PC-9 (cell line): ENCODE measurements at places on chromosomes 1 and 21. TPM values are rescaled to one million over a fixed set of nuclear protein-coding genes. Genes with fewer than 3 reads are reported as not detected.

DNA sequence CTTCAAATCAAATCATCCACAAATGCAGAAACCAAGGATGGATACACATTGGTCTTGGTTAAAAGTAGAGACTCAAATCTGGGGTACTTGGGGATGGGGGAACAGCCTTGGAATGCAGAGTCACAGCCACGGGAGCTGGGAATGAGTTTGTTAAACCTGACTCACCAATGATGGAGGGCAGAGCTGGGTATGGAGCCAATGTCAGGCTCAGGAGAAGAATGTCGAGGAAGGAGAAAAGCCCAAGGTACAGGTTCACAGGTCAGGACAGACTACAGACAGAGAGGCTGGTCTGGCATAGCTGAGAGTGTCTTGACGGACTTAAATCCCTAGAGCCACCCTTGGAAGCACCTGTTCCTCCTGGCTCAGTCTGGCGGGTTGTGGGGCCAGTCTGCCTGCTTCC, 237.6 kb downstream of the NTNG1 start:
- DNase-seq: no peak

Gene PINK1
- total RNA-seq: 46.5 and 48.6 TPM in 2 replicates

GRCh38 chr21:42356650-42357049, 5.9 kb upstream of the TFF2 start:
- no peak for DNase-seq

DNA sequence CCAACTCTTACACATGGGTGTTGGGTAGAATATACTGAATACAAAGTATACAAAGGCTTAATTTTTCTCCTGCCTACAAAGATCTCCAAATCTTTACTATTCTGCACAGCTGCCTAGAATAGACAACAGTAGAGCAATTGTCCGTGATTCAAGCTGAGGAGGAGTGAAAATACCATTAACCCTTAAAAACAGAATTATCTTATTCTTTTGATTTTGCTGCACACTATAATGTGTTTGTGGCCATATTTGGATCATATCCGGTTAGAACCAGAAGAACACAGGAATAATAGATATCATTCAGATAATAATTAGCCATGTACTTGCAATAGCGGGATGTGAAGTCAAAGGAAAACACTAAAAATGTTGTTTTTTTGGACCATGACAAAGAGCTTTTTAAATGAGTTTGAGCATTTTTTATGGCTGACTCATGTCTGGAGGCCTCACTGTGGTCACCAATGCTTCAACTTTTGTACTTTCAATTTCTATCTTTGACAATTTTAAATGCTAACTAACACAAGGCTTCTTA, 197.6 kb upstream of the FOXD3 start:
- DNase-seq: no peak

GRCh38 chr1:162951553-162952315, 90.8 kb upstream of the CCDC190 start:
- no peak for DNase-seq

DNA sequence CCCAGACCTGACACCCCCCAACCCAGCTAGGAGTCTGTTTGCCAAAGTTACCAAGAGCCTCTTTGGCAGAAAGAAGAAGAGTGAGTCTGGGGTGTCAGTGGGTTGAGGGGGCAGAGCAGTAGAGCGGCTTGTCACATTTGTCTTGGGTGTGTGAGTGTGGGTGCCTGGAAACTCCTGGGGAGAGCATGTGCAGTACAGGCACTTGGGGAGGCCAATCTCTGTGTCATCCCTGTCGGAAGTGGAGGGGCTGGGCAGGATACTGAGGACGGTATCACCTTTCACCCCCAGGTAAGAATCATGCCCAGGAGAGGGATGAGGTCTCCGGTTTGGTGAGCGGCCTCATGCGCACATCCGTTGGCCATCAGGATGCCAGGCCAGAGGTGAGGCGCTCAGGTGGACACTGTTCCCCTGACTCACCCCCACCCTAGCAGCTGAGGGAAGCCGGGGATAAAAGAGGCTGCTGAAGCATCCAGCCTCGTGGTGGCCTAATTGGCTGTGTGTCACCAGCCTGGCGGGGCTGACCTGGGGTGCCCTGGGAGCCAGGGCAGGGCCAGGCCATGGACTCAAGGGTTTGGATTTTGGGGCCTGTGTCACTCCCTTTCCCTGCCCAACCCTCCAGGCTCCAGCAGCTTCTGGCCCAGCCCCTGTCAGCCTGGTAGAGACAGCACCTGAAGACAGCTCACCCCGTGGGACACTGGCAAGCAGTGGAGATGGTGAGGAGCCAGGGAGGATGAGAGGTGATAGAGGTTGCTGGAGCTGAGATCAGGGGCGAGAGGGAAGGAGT, 3.3 kb downstream of the PLK3 start:
- peak; percentile 94 for DNase-seq

Gene ESPN
- total RNA-seq: 18.6 and 32.3 TPM in 2 replicates

Gene COL6A1
- total RNA-seq: 43.1 and 51.8 TPM in 2 replicates

Gene SIM2
- total RNA-seq: 17.9 and 18.5 TPM in 2 replicates

Gene HCRTR1
- not detected in 2 replicates for total RNA-seq

GRCh38 chr1:218490406-218490922, 145.3 kb downstream of the TGFB2 start:
- DNase-seq: no peak

Gene C1orf115
- total RNA-seq: 5.6 and 6.5 TPM in 2 replicates

- DNase-seq: no peak
Measured at GRCh38 chr1:171188388-171189266, 3.5 kb downstream of the FMO2 start.

DNA sequence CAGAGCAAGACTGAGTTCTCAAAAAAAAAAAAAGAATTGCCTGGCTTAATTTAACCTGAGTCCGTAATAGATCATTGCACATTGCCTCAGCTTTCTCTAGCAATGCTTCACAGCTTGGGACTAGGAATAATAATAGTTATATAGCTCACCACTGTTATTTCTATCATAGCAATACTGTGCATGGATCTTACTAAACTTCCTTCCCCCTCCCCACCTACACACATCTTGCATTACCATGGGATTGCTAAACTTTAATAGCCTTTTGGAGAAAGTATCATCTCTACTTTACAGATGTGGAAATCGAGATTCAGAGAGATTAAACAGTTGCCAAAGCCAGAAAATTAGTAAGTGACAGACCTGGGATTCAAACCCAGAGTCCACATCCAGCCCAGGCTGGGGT, 99.4 kb downstream of the ATP5PO start:
- DNase-seq: no peak

DNA sequence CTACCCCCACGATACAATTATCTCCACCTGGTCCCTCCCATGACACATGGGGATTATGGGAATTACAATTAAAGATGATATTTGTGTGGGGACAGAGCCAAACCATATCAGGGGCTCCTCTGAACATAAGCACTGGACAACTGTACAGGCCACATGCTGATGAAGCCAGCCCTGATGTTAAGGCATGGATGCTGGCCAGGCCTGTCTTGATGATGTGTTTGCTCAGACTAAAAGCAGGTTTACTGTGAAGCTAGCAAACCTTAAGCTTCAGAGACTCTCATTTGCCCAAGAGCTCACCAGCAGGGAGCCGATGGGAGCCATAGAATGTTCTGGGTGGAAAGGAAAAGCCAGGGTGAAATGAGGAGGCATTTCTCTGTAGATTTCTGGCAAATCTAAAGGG, 135.3 kb upstream of the KCNK1 start:
- no peak for DNase-seq

Gene EPS8L3
- 0.68 and 1.2 TPM in 2 replicates for total RNA-seq

DNA sequence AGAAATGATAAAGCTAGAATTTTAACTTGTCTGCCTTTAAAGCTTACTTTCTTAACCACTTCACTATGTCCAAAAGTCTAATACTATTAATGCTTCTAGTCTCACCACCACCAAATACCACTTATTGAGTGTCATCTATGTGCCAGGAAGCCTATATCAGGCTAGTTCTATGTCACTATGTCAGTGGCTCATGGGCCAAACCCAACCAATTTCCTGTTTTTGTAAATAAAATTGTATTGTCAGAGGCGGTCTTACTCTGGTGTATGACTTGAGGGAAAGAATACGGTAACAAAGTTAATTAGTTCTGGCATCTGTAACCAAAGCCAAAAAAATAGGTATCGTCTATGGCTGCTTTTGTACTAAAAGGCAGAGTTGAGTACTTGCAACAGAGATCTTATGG, 14.8 kb downstream of the F5 start:
- no peak for DNase-seq

Gene STXBP3
- total RNA-seq: 31.8 and 37.0 TPM in 2 replicates

Gene CSF3R
- total RNA-seq: not detected in 2 replicates

- no peak for DNase-seq
Measured at GRCh38 chr1:94886361-94886760, 40.5 kb downstream of the CNN3 start.

GRCh38 chr1:209691237-209691636, 13.4 kb upstream of the HSD11B1 start:
- no peak for DNase-seq

Gene CLDN17
- not detected in 2 replicates for total RNA-seq

GRCh38 chr21:39611551-39612190, 1.1 kb upstream of the B3GALT5 start:
- no peak for DNase-seq

GRCh38 chr1:55194851-55195250, 20.3 kb downstream of the USP24 start:
- DNase-seq: no peak

DNA sequence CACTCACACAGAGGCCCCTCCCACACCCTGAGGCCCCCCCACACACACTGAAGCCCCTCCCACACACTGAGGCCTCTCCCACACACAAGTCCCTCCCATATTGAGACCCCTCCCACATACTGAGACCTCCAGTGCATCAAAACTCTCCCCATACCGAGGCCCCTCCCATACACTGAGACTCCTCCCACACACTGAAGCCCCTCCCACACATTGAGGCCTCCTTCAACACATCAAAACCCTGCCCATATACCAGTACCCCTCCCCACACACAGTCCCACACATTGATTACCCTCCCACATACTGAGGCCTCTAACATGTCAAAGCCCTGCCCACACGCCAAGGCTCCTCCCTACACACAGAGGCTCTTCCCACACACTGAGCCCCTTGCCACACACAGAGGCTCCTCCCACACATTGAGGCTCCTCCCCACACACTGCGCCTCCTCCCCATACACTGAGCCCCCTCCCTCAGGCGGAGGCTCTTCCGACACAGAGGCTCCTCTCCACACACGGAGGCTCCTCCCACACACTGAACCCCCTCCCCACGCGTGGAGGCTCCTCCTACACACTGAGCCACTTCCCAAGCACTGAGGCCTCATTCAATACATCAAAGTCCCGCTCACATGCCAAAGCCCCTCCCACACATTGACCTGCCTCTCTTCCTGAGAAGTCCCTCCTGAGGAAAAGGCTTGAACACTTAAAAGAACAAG, 392.3 kb downstream of the CAMTA1 start:
- no peak for DNase-seq

Gene FCRL5
- not detected in 2 replicates for total RNA-seq

GRCh38 chr21:43939443-43940328, 72.4 kb upstream of the TRAPPC10 start:
- DNase-seq: no peak

GRCh38 chr1:58249737-58250586, 296.6 kb downstream of the OMA1 start:
- no peak for DNase-seq

Gene DMRTA2
- not detected in 2 replicates for total RNA-seq

GRCh38 chr1:234238060-234238459, 135.2 kb upstream of the COA6 start:
- DNase-seq: no peak

Gene PTPRF
- 359 and 439 TPM in 2 replicates for total RNA-seq

DNA sequence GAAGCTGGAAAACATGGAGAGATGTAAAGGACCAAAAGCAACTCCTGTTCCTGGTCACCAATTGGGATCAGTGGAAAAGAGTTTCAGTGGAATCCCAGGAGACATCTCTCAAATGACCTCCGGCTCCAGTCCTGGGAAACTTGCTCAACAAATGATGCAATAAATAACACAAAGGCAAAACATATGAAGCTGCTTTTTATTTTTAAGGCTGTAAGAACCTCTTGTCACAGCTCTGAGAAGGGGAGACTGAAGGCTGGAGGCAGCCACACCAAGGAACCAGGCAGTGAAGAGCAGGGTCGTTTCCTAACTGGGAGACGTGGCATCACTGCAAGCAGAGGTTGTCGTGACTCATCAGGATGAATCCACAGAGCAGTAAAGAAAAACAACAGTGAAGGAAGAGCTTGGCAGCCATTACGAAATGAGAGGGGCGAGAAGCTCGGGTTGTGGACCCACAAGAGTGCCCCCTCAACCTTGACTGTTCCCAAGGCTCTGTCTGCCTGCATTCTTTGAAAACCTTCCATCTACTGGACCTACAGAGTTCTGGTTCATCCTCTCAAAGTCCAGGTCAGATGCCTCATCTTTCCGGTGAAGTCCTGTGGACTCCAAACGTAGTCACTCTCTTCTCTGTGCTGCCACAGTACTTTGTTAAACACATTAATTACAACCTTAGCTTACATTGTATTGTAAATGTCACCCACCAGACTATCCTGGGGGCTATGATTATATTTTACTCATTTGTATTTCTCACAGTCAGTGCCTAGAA, 32.1 kb downstream of the JAK1 start:
- no peak for DNase-seq

Gene ATP1A4
- not detected in 2 replicates for total RNA-seq
